Cortex of kidney (tissue), 1 donor: ENCODE measurements at places on chromosomes 3 and 15.

DNA sequence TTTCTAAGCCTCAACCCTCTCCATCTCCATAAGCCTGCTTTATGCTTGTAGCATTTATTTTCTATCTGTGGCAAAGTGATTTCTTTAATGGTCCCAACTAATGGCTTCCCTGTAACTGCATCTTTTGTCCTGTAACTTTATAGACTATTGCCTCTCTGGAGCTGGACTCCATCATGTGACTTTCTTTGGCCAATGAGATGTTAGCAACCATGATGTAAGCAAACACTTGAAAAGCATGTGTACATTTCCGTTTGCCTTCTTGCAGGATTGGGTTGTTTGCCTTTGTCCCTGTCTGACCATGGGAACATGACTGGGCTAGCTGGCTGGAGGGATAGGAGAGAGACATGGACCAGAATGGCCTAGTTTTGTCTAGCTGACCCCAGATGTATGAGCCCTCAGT is 106.0 kb upstream of the LRIG1 start:
- no peak for DNase-seq

- no peak for DNase-seq
These were observed 334.9 kb upstream of the TBC1D5 start for GRCh38 chr3:18077128-18077840.

DNA sequence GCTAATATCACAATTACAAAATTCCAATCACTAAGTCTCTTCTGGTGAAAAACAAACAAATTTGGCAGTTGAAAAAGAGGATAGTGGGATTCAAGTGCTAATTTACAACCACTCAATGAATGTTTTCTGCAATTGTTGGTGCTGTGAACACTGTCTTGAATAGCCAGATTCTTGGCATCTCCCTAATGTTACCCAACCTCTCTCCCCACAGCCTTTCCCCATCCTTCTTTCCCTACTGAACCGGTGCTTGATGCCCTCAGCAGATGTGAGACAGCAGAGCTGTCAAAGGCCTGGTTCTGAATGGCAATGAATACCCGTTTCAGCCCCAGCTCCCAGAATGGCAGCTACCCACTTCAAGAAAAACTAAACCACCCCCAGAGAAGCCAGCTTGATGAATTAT is 22.5 kb upstream of the BHLHE40 start:
- no peak for DNase-seq

DNA sequence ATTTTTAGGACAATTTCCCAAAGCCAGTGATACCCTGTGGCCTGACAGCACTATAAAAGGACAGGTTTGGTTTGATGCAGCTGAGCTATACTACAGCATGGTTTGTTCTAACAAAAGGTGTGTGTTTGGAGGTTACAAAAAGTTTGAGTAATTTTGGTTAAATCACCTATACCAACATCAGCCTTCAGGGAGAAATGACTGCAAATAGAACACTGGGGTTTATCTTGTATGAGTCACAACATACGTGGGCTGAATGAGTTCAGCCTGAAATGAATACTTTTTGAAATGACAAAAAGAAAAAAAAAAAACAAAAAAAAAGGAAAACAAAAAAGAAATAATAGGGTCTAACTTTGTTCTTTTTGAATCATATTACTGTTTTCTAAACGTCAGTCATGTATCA is 345.7 kb downstream of the CNTN3 start:
- no peak for DNase-seq

GRCh38 chr3:51622868-51623267 is 48.2 kb upstream of the TEX264 start:
- DNase-seq, result no peak

DNA sequence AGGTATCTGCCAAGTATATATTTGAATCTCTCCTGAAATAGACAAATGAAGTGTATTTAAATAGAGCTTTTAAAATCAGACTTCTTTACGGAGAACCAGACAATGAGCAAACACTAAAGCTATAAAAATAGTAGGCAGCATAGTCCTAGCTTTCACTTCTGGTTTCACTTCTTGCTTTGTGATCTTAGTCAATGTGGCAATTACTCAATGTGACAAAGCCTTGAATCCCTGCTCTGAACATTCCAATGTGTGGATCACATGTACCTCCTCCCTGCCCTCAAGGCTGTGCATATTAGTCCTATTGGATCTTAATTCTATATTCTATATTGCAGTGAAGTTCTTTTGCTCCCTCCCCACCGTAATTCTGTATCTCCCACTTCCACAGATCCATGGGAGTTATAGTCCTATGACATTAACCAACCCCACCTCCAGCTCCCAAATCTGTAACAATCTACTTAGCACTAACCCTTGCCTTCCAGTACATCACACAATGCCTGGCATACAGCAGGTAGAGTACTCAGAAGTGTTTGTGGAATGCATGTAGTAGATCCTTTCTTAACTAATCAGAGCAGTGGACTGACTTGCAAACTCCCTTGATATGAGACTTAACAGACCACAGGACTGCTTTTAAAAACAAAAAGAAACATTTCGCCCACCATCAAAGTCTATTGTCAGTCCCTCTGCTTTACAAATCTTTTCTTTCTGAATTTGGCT is 24.3 kb upstream of the CP start:
- DNase-seq, result no peak

DNA sequence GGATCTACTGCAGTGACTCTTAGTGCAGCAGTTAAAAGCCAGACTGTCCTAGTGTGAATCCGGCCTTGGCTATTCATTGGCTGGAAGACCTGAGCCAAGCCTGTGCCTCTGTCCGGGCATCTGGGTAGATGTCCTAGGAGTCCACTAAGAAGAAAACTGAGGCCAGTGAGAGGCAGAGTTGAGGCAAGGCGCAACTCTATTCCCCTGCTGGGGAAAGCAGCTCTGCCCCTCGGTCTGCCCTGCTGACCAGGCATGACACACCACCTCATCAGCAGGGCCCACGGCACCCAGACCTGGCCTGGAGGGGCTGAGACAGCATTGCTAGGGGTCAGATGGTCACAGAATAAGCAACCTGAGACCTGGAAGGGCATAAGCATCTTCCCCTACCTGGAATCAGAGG is 46.7 kb upstream of the ABHD2 start:
- no peak for DNase-seq

DNA sequence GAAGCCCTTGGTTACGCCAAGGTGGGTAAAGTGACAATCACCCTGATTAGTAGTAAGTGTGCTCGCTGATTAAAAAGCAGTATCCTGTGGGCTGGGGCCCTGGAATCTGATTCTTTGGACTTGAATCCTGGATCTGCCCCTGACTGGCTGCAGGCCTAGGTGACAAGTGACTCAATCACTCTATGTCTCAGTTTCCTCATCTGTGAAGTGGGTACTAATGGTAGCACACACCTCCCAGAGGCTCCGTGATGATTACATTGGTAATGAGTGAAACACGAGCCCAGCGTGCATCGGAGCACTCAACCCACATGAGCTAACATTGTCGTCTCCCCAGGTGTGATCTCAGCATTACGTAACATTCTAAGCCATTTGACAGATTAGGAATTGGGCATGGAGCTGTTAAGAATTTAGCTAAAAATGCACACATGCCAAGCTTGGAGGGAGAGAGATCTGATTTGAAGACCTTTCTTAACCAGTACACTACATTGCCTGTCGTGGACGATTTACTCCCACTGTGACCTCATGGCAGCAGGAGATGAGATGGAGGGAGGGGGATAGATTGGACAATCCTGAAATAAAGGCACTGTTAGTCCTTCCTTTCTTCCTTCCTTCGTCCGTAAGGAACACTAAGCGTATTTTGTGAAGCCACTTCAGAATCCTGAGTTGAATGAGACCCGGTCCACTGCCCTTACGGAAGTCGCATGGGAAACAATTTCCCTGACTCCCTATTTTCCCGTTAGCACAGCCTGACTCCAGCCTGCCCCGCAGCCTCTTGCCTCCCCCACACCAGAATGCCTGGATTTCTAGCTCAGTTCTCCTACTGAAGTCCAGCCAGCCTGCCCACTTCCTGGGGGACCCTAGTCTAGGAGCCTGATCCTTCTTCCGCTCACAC is 32.1 kb downstream of the MGLL start:
- DNase-seq, result no peak

DNA sequence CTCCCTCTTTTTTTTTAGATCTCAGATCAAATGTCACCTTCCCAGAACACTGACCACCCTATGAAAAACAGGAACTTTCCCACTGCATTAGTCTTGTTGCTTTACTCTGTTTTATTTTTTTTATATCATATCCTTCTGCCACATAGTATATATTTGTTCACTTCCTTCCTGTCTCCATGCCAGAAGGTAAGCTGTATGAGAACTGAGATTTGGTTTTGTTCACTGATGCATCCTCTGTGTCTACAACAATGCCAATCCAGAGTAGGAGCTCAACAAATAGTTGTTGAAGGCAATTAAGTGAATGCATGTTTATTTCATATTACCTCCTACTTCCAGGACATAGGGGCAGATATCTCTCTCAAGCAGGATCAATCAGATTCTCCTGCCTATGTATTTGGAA is 114.4 kb downstream of the TPRG1 start:
- DNase-seq, result no peak

DNA sequence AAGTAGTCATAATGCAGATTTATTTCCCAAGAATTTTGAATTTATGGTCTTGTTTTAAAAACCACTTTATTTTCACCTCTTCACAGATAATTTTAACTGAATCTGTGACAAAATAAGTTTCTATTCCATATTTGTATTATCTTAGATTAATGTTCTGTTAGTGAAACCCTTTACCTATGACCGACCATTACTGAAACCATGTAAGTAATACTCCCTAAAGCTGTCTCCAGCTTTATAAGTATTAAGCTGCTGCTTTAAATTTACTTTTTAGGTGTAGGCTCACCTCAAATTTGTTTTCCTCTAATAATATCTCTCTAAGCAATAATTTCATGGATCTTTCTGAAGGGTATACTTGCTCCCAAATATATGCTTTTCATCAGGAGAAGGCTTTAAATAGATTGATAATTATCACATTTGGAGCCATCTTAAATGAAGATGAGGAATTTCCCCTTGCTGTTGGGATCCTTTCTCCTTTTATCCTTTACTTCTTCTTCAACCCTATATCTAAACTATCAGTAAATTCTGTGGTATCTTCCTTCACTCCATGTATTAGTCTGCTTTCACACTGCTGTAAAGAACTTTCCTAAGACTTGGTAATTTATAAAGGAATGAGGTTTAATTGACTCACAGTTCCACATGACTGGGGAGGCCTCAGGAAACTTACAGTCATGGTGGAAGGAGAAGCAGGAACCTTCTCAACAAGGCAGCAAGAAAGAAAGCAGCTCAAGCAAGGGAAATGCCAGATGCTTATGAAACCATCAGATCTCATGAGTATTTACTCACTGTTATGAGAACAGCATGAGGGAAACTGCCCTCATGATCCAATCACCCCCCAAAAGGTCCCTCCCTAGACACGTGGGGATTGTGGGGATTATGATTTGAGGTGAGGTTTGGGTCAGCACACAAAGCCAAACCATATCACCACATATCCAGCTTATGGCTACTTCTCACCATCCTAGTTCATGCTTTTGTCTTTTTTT is 92.3 kb upstream of the P2RY1 start:
- DNase-seq, result no peak

DNA sequence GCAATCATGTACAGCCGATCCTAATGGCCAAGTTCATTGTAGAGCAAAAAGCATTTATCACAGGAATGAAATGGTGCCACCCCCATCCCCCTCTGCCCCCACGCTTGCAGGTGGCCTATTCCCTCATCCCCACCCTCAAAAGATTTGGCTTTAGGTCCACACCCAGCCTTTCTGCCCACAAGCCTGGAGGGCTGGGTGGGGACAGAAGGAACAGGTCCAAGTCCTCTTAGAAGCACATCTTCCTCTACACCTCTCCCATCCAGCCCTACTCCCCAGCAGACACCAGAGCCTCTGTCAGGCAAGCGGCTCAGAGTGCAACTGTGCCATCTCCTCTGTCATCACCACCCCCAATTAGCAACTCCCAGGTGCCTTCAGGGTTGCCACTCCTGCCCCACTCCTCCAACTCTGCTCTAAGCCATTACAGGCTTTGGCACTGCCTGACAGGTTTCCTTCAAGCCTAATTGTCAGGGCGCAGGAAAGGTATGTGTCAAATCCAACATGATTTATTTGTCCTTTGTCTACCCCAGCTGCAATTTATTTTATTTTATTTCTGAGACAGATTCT is 49.4 kb downstream of the DAPK2 start:
- DNase-seq, result no peak

DNA sequence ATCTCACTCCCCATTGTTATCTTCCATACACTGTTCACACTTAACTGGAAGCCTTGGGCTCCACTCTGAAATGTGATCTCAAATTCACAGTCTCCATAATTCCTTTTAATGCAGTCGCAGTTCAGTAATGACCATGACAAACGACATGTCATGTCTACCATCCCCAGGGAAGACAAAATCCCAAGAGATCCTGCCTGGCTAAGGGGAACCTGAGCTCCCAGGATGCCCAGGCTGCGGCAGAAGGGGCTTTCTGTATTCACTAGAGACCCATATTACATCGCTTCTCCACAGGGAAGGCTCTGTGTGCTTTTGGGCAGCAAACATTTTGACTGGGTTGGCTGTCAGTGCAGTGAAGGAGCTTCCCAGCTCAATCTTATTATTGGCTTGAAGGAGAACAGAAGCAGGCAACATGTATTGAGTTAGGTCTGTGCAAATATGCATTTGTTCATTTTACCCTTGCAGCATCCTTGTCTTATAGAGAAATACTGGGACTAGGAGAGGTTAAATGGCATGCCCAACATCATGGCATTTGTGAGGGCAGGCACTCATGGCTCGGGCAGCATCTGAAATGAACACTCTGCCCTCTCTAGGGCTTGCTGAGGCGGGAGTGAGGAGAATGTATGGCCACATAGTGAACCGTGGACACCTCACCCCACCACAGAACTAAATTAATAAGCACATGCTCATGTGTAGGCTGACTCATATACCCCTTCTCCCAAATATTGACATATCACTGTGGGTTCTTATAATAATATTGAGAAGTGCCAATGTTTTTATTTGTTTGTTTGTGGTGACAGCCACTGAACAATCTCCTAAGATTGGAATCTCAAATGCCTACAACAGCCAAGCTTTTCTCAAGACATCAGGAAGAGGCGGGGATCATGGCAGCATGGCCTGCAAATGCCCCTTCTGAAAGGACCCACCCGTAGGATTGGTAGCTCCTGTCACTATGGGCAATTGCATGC is 141.6 kb upstream of the FOXB1 start:
- no peak for DNase-seq

GRCh38 chr3:46714728-46715506 is 2.8 kb downstream of the PRSS50 start:
- DNase-seq, result no peak

GRCh38 chr3:192848371-192849233 is 69.1 kb downstream of the MB21D2 start:
- DNase-seq, result no peak

- no peak for DNase-seq
These were observed 343.0 kb upstream of the ARL6 start for GRCh38 chr3:97421565-97421964.

GRCh38 chr15:90588427-90588826 is 58.7 kb downstream of the CRTC3 start:
- no peak for DNase-seq

DNA sequence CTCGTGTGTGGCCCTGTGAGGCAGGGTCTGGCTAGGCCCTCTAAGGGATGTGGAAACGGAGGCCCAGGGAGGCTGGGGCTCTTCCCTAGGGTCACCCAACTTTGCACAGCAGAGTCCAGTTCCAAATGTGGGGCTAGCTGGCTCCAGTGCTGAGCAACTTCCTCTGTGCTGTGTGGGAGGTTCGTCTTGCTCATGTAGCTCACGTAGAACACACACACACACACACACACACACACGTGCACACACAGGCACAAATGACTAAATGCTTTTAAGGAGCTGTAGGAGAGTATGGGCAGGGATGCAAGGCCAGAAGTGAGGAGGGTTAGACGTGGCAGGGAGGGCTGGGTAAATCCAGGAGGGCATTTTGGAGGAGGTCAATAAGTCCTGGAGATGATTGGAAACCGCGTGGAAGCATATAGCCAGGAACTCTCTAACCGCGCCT is 213.8 kb downstream of the RPLP1 start:
- no peak for DNase-seq
